Esophagus squamous epithelium (tissue), 5 donors: ENCODE measurements at places on chromosomes 3 and 15.

DNA sequence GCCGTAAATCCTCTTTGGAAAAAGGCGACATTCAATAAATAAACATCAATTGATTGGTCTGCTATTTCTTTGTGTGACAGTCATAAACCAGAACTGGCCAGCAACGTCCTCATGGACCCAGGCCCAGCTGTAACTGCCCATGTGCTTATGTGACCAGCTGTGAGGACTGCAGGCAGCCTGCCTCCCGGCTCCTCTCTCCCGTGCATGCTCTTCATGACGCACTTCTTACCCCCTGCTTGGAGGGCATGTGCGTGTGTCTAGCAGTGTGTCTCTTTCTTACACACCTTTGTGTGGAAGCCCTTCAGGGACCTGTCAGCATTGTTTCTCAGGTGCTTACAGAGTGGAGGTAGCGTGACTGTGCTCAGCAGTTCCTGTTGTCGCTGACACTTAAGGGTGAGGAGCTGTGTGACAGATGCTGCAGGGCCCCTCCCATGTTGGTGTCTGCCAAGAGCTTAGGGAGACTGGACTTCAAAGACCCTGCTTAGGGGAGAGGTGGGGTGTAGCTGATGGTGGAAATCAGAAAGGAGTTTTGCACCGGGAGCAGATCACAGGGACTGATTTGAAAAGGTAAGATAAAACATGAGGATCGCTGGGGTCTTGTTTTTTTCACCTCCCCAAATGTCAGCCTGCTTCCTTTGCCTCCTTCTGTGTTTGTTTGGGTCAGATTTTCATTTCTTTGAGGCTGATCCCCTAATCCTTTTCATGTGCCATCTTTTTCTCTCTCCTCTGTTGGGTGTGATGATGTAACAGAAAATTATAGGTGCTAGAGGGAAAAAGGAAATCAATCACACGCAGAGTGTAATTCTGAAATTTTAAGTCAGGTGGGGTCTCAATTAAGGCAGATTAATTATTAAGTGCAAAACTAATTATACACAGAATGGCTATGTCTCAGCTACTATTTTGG, 2.1 kb downstream of the PODXL2 start:
- no peak for DNase-seq

DNA sequence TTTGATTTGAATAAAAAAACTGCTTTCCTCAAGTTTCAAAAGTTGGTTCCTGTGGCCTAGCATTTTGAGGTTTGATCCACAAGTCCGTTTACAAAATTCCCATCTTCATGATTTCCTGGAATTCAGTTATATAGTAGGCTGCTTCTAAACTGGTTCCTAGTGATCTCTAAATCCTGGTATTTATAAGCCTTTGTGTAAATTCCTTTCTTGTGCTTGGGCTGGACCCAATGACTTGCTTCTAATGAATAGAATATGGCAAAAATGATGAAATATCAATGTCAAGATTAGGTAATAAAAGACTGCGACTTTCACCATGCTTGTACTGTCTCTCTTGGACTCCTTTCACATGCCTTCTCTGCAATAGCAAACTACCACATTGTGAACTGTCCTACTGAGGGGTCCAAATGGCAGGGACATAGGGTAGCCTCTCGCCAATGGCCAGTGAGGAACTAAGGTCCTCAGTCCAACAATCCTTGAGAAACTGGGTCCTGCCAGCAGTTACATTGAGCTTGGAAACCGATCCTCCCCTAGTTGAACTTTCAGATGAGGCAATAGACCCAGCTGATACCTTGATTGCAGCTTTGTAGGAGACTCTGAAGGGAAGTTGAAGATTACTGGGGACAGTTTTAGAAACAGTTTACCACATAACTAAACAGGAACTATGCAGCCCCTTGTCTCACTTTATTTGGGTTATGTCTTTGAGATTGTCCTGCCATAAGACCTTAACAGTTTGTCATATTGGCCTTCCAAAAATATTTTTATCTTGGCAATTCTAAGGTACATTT, 303.9 kb upstream of the TBC1D5 start:
- no peak for DNase-seq

GRCh38 chr3:15055019-15055557, 10.0 kb downstream of the MRPS25 start:
- no peak for DNase-seq

DNA sequence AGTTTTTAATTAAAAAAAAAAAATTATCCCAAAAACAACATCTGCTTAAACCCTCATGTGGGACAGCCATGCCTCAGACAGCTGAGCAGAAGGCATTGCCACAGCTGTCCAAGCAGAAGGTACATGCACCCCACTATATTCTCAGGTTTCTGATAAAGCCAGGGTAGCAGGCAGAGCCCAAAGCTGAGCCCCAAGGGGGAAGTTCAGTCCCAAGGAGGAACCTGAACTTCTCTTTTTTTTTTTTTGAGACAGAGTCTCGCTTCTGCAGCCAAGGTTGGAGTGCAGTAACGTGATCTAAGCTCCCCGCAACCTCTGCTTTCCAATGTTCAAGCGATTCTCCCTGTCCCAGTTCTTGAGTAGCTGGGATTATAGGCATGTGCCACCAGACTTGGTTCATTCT, 33.2 kb downstream of the MKRN2 start:
- DNase-seq: no peak

- DNase-seq: no peak
Observed at GRCh38 chr3:121768452-121768851, 18.9 kb upstream of the GOLGB1 start.

GRCh38 chr3:158313338-158313927, 203.5 kb downstream of the RSRC1 start:
- DNase-seq: no peak

DNA sequence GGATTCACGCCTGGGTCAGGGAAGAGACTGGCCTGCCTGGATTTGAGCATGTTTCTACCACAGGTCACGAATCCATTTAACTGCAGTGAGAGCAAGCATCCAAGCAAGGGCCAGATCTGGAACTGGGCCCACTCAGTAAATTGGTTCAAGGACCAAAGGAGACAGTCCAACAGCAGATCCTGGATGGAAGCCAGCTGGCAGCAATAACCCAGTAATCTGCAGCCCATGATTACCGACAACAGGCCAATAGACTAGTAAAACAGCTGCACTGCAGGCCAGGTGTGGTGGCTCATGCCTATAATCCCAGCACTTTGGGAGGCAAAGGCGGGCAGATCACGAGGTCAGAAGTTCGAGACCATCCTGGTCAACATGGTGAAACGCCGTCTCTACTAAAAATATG, 11.8 kb downstream of the SAMD7 start:
- DNase-seq: no peak

- DNase-seq: no peak
Observed at GRCh38 chr3:61118830-61119229, 132.4 kb downstream of the FHIT start.

GRCh38 chr3:19931767-19932188, 2.2 kb downstream of the EFHB start:
- DNase-seq: no peak

DNA sequence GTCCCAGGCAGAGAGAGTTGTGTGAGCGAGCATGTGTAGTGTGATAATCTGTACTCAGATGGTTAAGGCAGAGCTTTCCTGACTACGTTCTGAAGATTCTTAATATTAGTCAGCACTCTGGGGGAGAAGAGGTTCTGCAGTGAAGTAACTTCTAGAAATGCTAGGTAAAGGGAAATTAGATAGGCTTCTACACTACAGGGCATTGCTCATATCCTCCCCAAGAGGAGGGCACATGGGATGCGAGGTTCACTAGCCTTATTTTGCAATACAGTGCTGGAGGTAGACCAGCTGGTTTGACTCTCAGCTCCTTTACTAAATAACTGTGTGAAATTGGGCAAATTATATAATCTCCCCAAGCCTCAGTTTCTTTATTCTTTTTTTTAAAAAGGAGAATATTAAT, 300.3 kb upstream of the PDZRN3 start:
- no peak for DNase-seq

DNA sequence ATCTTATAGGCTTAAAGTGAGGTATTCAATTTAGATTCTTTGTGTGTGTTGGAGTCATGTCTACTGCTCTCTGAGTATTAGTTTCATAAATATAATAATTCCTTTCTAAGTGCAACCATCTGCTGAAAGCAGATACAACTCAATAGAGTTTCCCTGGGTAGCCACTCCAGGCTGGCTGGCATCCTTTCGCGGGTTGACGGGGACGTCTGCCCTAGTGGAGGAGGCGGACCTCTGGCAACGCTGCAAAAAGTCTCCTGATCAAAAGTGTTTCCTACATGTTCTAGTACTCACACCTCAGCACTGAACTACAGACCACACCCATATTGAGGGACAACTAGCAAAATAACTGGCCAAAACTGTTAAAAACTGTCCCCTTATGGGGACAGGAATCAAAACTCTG, 2.5 kb downstream of the MOBP start:
- no peak for DNase-seq

DNA sequence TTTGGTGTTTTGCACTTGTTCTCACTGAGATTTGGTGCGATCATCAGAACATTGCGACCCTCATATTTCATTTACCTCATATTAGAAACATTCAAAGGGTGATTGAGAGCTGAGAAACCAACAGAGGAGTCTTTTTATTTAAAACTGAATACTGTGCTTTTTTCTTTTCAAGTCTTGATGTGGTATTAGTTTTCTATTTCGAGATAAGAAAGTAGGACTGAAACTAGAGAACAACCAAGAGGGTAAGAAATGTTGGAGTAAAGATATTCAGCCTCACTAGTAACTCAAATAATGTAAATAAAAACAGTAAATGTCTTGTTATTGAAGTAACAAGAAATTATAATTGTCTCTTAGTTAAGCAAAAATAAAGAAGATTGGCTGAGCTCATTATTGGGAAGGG, 26.5 kb downstream of the EFHB start:
- no peak for DNase-seq

- DNase-seq: no peak
Observed at GRCh38 chr3:180048840-180049239, 12.1 kb upstream of the PEX5L start.

- DNase-seq: no peak
Observed at GRCh38 chr3:10432156-10432845, 73.1 kb downstream of the ATP2B2 start.

- no peak for DNase-seq
Observed at GRCh38 chr3:69856965-69857705, 117.9 kb downstream of the MITF start.

GRCh38 chr3:96182756-96183155, 631.6 kb upstream of the EPHA6 start:
- no peak for DNase-seq

- no peak for DNase-seq
Observed at GRCh38 chr3:171688593-171688992, 121.7 kb downstream of the PLD1 start.

DNA sequence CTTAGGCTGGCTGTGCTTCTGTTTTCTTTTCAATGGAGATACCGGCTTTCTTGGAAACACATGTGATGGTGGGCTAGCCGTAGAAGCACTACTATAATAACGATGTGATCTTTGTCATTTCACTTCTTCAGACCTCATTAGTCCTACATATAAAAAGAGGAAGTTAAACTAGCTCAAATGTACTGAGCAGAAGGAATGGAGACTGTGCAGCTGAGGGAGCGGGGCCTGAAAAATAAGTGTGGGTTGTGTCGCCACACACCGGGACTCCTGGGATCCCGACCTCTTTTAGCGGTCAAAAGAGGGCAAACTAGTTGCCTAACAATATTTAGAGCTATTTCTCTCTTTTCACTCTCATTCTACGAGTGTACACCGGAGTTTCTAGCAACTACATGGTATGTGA, 1.0 kb upstream of the RNF7 start:
- no peak for DNase-seq

- DNase-seq: no peak
Observed at GRCh38 chr3:175149675-175150074, 290.5 kb downstream of the NAALADL2 start.

- DNase-seq: no peak
Observed at GRCh38 chr15:34025252-34025651, 13.8 kb downstream of the AVEN start.

DNA sequence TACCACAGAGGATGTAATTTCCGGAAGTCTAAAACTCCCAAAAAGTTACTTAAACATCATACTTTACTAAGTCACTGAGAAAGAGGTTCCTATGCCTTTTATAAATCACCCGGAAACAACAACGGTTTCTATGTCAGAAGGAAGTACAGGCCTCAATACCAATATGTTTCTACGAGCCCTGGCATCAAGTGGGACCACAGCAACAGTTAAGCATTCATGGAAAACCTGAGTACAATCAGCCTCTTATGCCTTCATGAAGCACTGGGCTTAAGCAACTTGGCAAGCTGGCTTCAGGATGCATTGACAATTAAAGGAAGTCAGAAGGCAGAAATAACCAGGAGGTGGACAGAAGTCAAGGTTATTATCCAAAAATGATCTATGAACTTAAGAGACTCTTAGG, 19.1 kb upstream of the B3GNT5 start:
- no peak for DNase-seq

DNA sequence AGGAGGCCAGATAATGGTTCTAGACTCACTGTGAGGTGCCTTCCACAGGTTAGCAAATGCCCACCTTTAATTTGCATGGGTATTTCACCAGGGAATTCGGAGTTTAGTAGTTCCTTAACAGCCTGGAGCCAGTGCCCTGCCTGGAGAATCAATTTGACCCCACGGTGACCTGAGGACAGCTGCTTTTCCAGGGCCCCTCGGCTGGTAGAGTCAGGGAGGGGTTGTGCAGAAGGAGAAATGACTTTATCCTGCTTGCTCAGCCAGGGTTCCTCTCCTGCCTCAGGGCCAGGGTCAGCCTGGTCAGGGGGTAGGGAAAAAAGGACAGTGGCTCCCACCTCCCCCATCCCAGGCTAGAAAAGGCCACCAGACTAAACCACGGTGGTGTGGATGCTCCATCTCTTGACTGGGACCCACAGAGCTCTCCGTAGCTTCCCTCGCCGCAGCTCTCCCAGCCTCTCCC, 12.0 kb downstream of the DLL4 start:
- DNase-seq: no peak

- DNase-seq: no peak
Observed at GRCh38 chr3:38354588-38355330, 8.2 kb downstream of the XYLB start.

DNA sequence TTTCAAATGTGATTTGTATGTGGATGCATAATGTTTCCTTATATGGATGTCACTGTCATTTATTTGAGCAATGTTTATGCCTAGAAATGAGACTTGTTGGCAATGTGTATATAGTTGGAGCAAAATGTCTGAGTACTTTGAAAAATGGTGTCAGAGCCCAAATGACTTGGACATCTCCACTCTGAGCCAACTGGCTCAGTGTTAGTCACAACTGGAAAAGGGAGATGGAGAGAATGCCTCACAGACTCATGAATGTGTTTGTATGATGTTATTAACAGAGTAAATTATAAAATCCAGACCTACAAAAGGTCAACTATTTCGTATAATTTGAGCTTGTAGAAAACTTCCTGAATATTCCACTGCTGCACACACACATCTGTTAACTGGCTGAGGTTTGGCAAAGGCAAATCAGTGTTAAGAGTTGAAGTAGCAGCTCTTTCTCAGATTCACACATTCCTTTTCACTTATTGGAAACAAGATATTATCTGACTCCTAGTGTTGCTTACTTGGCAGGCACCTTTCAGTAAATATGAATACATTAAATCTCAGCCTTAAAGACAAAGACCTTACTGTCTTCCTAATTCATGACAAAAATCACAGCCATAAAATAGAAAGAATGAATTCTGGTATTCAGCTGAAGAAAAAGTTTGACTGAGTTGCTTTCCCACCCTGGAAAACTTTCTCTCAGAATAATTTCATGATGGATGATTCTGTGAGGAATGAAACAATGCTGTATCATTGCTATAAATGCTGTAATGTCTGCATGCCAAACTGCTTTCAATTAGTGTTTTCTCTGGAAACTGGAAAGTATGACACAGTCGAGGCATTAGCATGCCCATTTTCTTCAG, 27.0 kb downstream of the ADIPOQ start:
- DNase-seq: no peak

GRCh38 chr3:9590282-9590791, 36.7 kb upstream of the LHFPL4 start:
- no peak for DNase-seq
